ENCODE measurements at places on chromosomes 7 and 10.

GRCh38 chr7:43925984-43926797 lies at the start of gene UBE2D4:
Gene UBE2D4, plus strand, starts transcription at chr7:43926436. Its CDS starts 97 bp downstream, at chr7:43926533.
- DNase-seq = peak; percentile 27

- DNase-seq = no peak
Measured at GRCh38 chr7:77320137-77320536, 96.0 kb downstream of the GSAP start.

DNA sequence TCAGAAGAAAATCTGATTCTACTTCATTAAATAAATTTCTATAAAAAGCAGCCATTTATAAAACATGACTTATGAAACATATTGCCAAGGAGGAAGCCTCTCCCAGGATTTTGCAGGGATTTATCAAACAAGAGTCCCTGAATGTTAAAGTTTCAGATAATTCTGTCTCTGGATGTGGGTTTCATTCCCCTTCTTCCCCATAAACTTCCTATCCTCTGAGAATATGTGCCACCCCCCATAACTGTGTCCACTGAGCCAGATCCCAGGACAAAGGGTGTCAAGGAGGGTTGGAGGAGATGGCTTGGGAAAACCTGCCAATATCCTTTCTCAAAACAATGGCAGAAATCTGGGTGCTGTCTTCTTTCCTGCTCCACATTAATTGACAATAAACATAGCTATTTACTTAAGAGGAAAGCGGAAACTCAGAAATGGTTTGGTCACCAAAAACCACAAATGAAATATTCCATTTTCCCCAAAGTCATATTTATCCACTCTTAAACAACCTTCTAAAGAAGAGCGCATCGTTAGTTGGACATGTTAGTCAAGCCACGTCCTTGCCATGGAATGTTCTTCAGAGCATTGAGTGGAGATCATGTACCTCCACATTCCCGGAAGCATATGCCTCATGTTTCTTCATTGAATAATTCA lies 54.3 kb upstream of the AKR1E2 start:
- DNase-seq = no peak

DNA sequence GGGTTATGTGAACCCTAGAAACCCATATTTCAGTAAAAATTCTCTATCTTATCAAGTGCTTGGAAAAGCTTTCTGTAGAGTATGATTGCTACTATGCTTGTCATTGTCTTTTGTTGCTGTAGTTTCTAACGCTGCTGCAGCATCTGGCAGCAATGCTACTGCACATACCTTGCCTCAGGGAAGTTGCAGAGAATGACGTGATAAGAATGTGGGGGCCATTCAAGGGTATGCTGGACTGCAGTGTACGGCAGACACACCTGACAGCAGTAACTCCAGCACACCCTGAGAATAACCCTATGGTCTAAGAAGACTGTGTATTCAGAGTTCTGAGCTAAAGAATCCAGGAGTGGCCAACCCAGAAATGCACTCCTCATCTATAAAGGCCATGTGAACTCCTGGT lies 20.5 kb downstream of the TRIM4 start:
- no peak for DNase-seq

GRCh38 chr10:209357-209756 lies 74.1 kb downstream of the ZMYND11 start:
- DNase-seq = no peak

DNA sequence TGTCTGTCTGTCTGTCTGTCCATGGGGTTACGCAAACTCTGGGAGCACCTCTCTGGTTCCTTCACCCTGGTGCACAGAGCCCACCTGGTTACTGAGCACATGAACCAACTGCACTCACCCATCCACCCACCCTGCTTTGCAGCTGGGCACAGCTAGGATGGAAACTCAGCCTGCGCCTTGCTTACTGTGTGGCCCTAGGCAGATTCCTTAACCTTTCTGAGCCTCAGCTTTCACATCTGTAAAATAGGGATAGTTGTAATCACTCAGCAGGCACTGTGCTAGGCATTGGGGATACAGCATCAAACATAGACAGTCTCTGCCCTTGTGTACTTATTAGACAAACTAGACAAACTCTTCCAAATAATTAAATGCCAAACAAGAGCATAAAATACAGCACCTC lies 21.8 kb upstream of the INMT start:
- no peak for DNase-seq

- DNase-seq = peak; percentile 44
Measured at GRCh38 chr7:130893441-130893894, 159.5 kb upstream of the KLF14 start.

DNA sequence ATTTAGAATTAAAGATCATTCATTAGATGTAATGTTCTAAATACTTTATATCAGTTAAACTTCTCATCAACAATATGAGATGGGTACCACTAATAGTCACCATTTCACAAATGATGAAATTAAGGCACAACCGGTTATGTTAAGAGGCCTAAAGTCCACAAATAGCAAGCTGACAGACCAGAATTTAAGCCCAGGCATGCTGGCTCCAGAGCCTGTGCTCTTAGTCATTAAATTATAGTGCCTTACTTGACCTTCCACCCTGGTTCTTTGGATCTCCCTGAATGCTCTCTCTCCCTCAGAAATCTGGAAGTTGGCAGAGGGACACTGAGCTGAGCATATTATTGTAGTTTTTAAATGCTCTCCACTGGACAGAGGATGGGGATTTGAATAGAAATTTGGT lies 3.6 kb downstream of the LIPN start:
- no peak for DNase-seq

- DNase-seq = no peak
Measured at GRCh38 chr7:80624763-80625162, 13.7 kb upstream of the CD36 start.

DNA sequence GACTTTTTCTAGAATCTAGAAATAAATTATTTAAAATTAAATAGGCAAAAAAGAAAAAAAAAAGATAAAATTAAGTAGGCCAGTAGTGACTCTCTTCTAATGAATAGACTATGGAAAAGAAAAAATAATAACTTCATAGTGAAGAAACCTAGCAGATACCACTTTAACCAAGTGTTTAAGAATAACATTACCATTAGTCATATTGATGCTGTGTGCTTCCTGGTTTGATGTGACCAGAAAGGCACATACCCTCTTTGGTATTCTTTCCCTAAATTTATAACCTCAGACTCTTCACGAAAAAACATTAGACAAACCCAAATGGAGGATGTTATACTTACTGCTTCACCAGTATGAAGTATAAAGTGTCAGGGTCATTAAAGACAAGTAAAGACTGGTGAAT lies 42.6 kb downstream of the KIF20B start:
- no peak for DNase-seq

DNA sequence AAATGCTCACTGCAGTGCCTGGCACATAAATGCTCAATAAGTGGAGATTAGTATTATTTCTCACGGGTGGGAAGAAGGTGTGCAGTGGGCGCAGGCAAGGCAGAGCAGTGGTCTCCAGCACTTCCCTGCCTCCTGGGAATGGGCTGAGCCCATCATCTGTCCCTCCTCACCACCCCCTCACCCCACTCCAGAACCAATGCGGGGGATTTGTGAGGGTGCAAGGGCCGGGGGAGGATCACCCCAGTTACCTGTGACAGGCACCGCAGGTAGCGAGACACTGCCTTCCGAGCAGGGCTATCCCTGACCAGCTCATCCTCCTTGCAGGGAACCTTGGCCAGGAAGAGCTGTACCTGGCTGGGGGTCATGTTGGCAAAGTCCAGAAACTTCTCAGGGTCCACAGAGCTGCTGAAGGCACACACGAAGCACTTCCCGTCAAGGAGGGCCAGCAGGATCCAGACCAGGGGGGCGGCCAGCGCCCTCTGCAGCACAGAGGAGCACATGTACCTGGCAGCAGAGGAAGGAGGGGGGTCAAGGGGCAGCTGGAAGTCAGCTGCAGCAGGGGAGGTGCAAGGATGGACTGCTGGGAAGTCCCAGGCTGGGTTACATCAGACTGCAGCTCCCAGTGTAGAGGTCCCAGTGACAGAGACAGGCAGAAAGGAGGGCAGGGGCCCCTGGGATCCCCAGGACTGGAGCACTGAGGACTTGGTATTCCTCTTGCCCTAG lies 2.8 kb downstream of the CALHM3 start:
- DNase-seq = no peak

- peak; percentile 30 for DNase-seq
Measured at GRCh38 chr10:103350517-103351260, at the start of gene PCGF6. Gene PCGF6, minus strand, starts transcription at chr10:103351140. Its CDS starts 74 bp downstream, at chr10:103351066.

DNA sequence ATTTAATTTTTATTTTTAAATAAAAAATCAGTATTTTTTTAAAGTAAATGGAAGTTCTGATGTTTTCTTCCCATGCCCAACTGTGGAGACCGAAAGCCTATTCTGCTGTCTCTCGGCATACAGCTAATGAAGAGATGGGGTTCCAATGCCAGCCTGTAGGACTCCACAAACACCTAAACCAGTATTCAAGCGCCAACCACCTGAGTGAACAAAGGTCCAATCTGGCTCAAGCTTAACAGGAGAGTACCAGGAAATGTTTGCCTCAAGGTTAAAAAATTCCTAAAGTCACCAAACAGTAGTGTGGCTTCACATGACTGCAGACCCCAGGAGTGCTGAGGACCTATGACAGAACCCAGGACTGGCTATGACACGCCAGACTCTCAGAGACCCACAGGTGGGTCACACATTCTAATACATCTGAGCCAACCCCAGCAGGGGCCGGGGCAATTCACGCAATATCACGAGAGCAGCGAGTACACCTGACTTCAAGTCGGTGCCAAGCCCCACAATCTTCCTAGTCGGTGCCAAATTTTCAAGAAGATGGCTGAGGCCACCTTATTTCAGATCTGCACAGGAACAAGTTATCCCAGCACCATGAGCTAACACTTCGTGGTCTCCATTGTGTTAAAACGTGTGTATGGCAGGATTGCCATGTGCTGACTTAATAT lies 31.6 kb downstream of the KIAA1549 start:
- no peak for DNase-seq

- no peak for DNase-seq
Measured at GRCh38 chr10:118148247-118148646, 101.5 kb upstream of the RAB11FIP2 start.

- DNase-seq = peak; percentile 36
Measured at GRCh38 chr7:101814081-101814990, 3.1 kb upstream of the CUX1 start.

GRCh38 chr10:127578961-127579305 lies 29.8 kb downstream of the NPS start:
- no peak for DNase-seq

DNA sequence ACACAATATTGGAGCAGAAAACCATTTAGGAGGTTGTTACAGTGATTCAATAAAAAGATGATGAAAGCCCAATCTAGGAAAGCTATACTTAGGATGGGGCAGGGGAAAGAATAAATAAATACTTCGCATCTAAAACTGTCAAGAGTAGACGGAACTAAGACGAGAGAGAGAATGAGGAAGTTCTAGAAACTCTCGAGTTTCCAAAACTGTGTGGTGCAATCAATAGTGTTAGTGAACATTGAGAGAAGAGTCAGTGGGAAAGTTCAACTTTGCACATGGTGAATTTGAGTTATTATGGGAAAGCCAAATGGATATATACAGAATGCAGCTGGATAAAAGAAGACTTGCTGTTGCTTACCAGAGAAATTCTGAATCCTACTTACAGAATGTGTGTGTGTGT lies 133.8 kb upstream of the MEOX2 start:
- DNase-seq = no peak

DNA sequence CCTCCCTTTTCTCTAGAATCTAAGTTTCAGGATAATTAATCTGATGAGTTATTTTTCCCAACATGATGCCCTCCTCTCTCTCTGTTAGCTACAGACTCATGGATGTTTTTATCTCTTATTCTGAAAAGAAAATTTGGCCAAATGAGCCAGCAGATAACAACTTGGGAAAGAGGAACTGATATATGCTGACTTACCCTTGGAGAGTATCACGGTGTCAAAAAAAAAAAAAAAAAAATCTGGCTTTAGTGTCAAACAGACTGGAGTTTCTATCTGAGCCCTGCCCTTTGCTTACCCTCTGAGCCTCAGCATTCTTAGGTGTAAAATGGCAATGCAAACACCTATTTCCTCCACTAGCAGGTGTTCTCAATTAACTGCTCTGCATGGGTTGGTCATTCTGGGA lies 190.4 kb downstream of the AHR start:
- DNase-seq = no peak

DNA sequence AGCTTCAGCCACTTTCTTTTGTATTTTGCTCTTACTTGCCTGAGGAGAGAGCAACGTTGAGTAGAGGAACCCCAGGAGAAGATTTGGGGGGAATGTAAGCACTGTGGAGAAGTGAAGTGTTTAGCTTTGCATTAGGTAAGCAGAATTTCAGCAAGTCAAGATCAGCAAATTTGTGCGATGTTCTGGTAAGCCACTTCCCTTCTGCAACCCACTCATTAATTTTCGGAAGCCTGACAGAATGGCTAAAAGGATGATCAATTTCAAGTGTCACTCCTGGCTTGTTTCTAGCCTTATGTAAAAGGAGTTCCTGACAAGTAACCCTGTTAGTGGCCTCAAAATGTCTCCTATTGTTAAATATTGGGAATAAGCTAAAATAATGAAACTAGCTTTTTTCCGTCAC lies 48.5 kb upstream of the NXPH1 start:
- DNase-seq = no peak

- no peak for DNase-seq
Measured at GRCh38 chr10:3065622-3066021, 1.7 kb upstream of the PFKP start.

DNA sequence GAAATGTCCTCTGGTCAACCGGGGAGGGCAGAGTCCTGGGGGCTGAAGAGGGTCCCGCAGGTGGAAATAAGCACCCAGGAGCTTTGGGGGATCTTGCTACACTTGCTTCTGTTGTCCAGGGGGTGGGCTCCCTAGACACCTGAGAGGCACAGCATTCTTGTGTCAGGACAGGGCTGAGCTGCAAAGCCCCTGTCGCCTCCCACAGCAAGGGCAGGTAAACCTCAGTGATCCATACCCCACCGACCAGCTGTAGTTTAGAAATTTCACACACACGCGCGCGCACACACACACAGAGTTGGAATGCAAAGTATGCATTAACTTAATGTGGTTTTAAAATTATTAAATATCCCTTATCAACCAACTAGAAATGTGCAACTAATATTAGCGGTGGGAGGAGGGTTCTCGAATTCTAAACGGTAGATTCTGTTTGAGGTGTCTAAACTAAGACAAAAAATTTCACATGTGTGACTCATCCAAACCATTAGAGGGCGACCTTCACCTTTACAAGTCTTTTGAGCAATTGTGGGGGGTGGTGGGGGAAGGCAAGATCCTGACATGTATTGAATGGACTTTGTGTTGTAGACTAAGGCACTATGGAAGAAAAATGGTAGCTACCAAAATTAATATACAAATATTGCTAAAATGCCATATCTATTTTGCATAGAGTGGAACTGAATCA lies 34.3 kb upstream of the PTF1A start:
- no peak for DNase-seq

- DNase-seq = no peak
Measured at GRCh38 chr10:99595770-99596465, 24.3 kb downstream of the SLC25A28 start.

GRCh38 chr10:99937630-99938029 lies 72.1 kb downstream of the DNMBP start:
- no peak for DNase-seq

- no peak for DNase-seq
Measured at GRCh38 chr7:996079-996872, 13.3 kb downstream of the CYP2W1 start.

GRCh38 chr7:120550494-120551048 lies 277.6 kb downstream of the KCND2 start:
- no peak for DNase-seq

GRCh38 chr7:50699143-50699542 lies 83.6 kb downstream of the GRB10 start:
- no peak for DNase-seq
